Dorsolateral prefrontal cortex (tissue), 122 donors: ENCODE measurements at places on chromosomes 4 and X. TPM values are rescaled to one million over a fixed set of nuclear protein-coding genes. Genes with fewer than 3 reads are reported as not detected.

DNA sequence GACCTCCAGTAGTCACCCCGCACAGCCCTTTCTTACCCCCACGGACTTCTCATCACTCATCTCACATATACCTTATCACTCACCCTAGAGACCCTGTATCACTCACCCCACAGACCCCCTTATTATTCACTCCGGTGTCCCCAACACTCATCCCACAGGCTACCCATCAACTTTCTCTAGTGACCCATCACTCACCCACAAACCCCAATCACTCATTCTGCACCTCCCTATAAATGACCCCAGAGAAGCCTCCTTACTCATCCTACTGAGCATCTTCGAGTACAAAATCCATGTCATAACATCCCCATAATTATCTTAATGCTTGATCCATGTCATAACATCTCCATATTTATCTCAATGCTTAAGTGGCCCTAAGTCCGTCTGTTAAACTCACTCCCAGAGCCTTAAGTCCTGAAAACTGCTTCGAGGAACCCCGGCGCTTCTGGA lies 934 bp downstream of the ZNF41 start:
- DNase-seq, result no peak

- no peak for DNase-seq
Measured at GRCh38 chrX:120660637-120661036, 30.8 kb upstream of the C1GALT1C1 start.

DNA sequence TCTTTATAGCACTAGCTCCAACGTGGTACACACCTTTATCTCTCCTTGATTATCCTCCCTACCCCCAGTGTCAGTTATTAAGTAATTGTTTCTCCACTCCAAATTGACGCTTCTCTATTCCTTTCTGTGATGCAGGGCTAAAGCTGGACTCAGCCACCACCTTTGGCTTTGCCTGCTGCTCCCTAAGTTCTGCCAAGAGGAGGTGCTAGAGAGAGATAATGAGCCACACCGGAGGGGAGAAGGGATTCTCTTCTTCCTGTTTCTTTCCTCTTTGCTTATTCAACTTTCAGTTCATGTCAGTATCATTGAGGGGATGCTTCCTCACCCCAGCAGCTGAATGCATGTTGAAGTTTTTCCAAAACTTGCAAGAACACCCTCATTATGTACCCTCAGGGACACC lies 176.5 kb downstream of the GBA3 start:
- no peak for DNase-seq

DNA sequence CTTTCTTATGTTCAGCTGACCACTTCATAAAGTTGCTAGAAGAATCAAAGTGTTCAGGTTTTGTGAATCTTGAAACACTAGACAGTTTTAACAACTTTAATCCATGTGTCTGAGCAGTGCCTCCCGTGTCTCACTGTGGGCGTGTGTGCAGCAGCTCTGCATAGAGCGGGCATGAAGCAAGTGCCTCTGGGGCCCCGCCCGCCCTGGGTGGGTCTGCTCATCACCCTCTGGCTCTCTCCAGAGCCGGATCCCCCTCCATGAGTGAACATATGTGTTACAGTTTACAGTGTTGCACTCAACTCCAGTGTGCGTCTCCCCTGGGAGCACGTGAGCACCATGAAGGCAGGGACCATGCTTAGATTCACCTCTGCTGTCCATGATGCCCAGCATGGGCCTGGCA lies 37.6 kb upstream of the CRMP1 start:
- no peak for DNase-seq

DNA sequence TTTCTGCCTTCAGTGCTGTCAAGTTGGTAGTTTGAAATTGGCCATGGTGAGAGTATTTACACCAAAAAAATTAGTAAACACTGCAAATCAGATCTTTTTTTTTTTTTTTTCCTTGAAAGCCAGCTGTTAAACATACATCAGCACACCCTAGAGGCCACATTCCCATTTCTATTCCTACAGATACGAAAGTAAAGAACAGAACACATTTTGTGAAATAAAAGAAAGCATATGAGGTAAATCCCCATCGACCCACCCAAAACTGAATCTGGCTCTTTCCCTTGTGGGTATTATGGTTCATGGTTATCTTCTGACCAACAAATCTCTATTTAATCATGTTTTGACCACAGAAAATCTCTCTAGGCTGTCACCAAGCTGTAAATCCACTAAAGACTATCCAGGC lies 41.8 kb upstream of the AP1AR start:
- no peak for DNase-seq

GRCh38 chr4:118821590-118822293 lies 14.2 kb downstream of the SEC24D start:
- no peak for DNase-seq

DNA sequence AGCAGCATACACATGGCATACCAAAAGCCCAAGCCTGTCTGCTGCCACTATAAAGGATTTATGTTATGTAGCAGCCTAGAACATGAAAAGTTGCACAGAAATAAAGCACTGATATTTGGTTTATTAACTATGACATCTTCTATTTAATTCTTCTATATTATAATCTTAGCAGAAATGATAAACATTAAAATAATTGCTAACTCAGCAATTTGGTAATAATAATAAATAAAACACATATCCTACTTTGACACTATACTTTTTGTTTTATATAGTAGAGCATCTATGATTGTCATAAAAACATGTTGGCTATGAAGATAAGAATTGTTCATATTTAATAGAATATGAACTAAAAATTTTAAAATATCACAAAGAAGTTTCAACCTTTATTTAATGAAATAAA lies 1733.3 kb upstream of the IGFBP7 start:
- DNase-seq, result no peak

DNA sequence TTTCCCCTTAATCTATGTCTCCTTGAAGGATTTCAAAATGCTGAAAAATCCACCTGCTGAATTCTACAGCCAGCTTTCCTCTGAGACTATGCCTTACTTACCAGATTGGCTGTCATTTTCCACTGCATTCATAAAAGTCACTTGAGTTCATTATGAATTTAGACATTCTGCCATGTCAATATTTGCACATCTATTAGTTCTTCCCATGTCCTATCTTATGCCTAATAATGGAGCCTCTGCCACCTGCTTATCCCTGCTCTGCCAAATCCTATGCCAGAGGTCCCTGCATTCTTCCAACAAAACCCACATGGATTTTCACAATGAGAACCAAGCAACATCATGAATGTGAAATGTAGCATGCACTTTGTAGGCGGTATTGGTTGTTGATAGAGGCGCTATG lies 42.6 kb downstream of the GASK1B start:
- no peak for DNase-seq

DNA sequence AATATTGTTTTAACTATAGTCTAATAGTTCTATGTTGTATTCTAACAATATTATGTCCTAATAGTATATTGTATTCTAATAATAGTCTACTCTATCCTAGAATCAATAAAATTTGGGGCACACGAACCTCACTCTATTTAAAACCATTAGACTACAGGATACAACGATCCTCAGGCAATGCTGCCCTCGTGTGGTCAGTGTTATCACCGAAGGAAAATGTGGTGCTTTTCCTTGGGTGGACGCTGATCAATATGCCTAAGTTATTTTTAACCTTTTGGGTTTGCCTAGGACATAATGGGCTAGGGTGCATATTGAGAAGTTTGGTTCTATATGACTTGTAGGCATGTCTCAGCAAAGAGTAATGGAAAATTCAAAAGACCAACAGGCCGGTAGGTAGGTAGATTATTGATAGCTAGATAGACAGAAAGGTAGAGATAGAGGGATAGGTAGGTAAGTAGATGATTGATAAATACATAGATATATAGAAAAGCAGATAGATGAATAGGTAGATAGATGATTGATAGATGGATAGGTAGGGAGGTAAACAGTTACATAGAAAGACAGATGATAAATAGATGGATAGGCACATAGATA lies 75.1 kb downstream of the PRKX start:
- no peak for DNase-seq

GRCh38 chr4:105158837-105159236 lies 12.2 kb downstream of the TET2 start:
- DNase-seq, result no peak

CT45A6 gene
- not detected for total RNA-seq

IL2RG gene
- total RNA-seq, result 1.1 TPM

DMP1 gene
- not detected for total RNA-seq
